Fibroblast of lung (primary cell): ENCODE measurements at places on chromosomes 13 and 19. TPM values are rescaled to one million over a fixed set of nuclear protein-coding genes. Genes with fewer than 3 reads are reported as not detected.

ZNF497 gene
- 1.5 and 2.5 TPM in 2 replicates for total RNA-seq

VSTM1 gene
- total RNA-seq = not detected in 2 replicates

EDDM13 gene
- not detected in 2 replicates for total RNA-seq

USHBP1 gene
- total RNA-seq = under 0.01 TPM in 1 of 2 replicates, not detected in the other

GPC6 gene
- total RNA-seq = 33.7 and 50.3 TPM in 2 replicates

CLEC17A gene
- total RNA-seq = 0.17 TPM in 1 of 2 replicates, not detected in the other

APOE gene
- total RNA-seq = 35.0 and 339 TPM in 2 replicates

TMEM143 gene
- total RNA-seq = 2.8 and 8.3 TPM in 2 replicates

GAPDHS gene
- total RNA-seq = not detected in 2 replicates

KCNN4 gene
- total RNA-seq = 0.26 and 0.83 TPM in 2 replicates

OR10H1 gene
- not detected in 2 replicates for total RNA-seq

DNA sequence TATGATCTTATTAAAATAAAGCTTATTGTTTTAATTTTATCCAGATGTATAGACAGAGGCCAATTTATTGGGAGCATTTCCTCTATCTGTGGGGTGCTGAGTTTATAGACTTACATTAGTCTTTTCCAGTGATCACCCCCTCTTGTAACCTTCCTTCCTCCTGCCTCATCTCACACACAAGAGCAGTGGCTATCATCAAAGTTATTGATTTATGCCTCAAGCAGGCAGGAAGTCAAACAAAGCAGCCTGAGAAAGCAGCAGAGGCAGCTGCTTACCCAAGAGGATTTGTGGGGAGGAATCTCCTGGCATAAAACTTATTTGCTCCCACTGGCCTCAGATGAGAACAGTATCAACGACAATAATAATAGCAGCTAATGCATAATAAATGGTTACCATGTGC lies 26.3 kb upstream of the DCLK1 start:
- no peak for DNase-seq

GRCh38 chr13:21663197-21663596 lies 7.7 kb upstream of the FGF9 start:
- DNase-seq = no peak

GRCh38 chr19:29483641-29483920 lies 42.2 kb upstream of the VSTM2B start:
- no peak for DNase-seq

DNA sequence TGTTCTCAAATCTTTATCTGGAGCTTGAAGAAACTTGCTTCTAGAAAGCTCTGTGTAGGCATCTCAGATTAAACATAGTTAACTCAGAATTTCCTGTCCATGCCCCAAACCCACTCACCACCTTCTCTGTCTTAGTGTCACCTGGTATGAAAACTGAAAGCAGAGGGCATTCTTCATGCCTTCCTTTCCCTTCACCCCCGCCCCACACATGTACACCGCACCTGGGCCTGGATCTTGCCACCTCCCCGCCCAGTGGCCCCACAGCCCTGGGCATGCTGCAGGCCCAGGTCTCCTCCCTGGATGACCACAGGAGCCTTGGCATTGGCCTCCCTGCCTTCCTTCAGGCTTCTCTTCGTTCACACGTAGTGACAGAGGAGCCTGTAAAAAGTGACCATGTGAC lies 15.8 kb downstream of the CFAP97D2 start:
- no peak for DNase-seq

GRCh38 chr19:55172741-55173140 lies 6.3 kb upstream of the DNAAF3 start:
- DNase-seq = peak; percentile 65

- DNase-seq = peak; percentile 87
Measured at GRCh38 chr13:114107686-114108081, 24.7 kb downstream of the RASA3 start.

- peak; percentile 93 for DNase-seq
Measured at GRCh38 chr19:38335949-38336637, 463 bp downstream of the CATSPERG start.

DNA sequence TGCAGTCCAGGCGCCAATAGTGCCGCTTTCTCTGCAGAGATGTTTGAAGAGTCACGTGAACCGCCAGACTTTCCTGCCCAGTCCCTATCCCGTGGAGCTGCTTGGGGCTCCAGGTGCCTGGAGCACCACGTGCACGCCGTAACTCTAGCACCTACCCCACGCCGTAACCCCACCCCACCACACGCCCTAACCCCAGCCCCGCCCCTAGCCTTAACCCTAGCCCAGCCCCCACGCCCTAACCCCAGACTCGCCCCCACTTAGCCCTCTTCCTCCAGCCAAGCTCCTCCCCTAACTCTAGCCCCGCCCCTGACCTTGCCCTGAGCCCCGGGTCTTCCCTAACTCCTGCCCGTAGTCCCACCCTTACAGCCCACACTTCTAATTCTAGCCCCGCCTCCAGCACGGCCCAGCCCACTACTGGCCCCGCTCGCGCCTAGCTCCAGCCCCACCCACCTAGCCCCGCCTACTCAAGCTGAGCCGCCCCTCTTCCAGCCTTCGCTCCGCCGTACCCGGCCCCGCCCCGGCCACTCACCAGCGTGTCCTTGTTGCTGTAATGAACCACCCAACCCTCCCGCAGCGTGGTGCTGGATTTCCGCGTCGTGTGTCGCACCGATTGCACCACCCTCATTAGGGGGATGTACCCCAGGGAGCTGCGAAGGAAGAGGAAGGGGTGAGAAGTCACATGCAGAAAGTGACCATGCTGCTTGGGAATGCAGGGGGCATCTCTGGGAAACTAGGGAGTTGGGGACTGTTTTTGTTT lies 19.5 kb downstream of the PRKD2 start:
- peak; percentile 56 for DNase-seq

DNA sequence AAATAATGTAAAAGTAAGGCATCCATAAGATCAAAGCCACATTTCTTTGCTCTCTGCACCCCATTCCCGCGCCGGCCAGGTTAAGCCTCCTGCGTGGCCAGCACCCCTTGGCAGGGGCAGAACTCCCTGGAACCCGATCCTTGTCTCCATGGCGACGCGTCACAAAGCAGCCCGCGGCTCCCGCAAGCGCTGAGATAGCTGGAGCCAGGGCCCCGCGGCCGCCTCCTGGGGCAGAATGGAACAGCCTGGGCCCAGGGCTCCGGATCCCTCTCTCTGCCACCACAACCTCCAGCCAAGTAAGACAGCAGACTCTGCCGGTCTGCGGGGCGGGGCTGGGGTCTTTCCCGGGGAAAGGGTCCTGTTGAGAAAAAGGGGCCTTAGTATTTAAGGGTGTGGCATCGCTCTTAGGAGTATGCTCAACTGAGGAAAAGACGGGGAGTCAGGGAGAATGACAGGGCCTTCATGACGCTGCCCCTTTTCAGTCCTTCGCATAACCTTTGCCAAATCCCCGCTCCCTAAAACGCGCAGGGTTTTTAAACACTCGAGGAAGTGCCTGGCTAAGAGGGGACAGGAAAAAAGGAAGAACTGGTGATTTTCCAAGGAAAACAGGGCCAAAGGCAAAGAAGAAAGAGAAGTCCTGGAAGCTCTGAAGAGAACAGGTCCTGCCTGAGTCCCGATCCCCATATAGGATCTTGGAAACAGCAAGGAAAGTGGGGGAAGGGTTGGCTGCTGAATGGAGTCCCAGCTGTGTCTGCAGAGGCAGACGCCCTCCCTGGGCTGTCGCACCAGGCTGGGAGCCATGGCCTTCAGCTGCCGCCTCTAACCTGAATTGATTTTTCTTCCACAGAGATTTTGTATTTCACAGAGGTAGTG lies at the start of gene TEX26:
TSS of gene TEX26 (plus strand) at position 176 of the 873 bp plus-strand sequence. CDS start at position 236, 60 bp downstream.
- peak; percentile 44 for DNase-seq

DNA sequence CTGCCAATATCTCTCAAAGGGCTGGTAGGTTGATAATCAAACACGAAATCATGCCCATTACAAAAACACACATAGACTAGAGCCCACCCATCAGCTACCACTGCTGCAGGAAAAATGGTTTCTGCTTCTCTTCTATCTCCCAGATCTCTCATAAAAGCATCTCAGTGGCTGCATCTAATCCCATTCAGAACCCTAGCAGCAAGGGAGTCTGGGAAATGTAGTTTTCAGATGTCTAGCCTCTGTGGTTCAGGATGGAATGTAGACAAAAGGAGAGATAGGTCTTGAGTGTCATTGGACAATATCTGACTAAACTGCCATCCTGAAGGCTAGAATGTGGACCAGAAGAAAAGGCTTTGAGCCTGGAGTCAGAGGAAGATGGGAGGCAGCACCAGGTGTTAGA lies 32.1 kb downstream of the RDH8 start:
- DNase-seq = no peak

- DNase-seq = peak; percentile 39
Measured at GRCh38 chr13:86846501-86846900, 824.7 kb upstream of the SLITRK5 start.

- no peak for DNase-seq
Measured at GRCh38 chr13:96834626-96835025, 159.7 kb downstream of the OXGR1 start.

GRCh38 chr19:3031607-3031867 lies 2.5 kb upstream of the TLE2 start:
- DNase-seq = no peak

DNA sequence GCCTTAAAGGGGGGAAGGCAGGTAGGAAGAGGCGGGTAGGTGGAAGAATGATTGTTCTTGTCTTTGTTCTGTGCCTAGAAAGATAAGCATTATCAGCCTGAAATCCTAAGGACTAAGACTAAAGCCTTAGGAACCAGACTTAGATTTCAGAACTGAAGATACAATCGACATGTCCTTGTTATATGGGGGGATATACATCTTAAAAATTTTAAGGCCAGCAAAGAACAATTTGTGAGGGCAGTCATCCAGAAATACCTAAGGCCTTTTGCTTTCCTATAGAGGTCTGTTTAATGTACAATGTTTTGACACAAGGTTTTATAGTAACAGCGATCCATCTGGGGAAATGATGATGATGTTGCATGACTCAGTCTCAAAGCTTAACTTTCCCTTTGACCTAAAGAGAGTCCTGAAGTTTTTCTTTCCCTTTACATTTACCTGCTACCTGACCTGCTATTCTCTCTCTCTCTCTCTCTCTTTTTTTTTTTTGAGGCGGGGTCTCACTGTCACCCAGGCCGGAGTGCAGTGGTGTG lies 20.2 kb upstream of the CEACAM6 start:
- DNase-seq = no peak

DNA sequence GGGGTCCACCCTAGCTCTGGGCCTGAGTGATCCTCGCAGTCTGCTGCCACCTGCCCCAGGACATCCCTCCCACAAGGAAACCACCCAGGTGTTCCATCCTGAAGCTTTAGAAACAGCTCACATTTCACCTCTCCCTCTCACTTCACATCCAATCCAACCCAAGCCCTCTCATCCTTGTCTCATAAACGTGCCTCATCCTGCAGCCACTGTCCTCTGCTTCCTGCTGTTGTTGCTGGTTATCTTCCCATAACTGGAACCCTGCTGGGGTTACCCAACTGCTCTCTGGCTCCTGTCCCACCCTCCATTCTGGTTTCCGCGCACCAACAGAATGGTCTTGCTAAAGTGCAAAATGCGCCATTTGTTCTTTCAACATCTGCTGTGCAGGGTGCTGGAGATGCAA lies 59.7 kb upstream of the MTIF3 start:
- no peak for DNase-seq

GRCh38 chr13:24997367-24997967 lies 98.5 kb upstream of the PABPC3 start:
- DNase-seq = peak; percentile 45

GRCh38 chr19:33705860-33706259 lies 84.1 kb downstream of the CHST8 start:
- no peak for DNase-seq

DNA sequence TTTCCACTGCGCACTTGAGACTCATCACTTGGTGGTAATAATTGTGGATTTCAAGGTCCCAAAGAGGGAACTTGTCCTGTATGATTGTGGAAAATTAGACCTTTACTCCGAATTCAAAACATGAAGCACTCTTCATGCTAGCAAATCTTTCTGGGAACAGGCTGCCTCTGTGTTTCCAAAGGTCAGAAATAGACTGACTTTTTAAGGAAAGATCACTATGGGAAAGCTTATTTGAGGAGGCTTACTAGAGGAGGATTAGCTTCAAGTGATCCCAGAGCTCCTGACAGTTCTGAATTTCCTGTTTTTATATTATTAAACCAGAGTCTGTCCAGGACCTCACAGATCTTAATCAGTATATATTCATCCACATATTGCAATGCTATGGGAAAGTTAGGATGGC lies 5.5 kb downstream of the WDFY2 start:
- DNase-seq = no peak

GRCh38 chr13:109880371-109881346 lies 94.3 kb upstream of the IRS2 start:
- no peak for DNase-seq

DNA sequence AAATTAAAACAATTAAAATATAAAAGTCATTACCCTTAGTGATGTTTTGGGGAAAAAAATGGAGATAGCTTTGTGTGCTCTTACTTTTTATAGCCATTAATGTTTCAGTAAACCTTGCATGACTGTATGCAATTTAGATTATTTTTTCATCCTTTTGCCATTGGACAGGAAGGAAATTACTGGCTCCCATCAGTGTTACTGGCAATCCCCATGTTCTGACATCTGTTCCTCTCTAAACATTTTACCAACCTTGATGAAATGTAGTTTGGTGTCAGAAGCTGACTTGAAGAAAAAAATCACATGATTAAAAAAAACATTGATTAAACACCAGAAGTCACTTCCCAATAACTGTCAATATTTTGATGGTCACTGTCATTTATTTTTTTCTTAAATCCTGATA lies 52.3 kb upstream of the ZNF536 start:
- no peak for DNase-seq

- DNase-seq = no peak
Measured at GRCh38 chr19:14410091-14411051, 8.8 kb downstream of the DDX39A start.

DNA sequence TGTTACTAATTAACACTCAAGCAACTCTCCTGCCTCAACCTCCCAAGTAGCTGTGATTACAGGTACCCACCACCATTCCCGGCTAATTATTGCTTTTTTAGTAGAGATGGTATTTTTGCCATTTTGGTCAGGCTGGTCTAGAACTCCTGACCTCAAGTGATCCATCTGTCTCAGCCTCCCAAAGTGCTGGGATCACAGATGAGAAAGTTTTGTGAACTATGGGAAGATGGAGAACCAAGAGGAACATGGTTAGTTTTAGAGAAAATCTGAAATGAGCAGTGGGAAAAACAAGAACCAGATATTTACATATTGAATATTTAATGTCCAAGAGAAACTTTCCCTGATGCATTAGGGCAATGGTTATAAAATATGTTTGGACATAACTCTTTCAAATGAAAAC lies 863.6 kb upstream of the MIR17HG start:
- DNase-seq = no peak

- DNase-seq = no peak
Measured at GRCh38 chr13:42035905-42036521, 12.4 kb upstream of the DGKH start.
